ENCODE measurements at places on chromosomes 13 and 19.

DNA sequence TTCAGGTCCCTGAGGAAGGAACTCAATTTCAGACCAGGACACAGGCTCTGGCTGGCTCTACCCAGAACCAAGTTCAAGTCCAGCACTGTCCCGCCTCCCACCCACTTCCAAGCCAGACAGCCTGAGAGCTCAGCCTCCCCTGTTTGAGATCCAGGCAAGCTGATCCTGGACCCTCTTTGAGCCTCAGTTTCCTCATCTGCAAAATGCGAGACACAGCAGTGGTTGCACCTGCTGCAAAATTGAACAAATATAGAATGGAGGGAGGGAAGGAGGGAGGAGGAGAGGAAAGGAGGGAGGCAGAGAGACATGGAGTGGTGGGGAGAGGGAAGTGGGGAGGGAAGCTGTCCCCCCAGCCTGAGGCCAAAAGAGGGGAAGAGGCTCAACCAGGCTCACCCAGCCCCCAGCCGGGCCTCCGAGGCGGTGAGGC, 751 bp downstream of the TMEM221 start:
- no peak for DNase-seq

DNA sequence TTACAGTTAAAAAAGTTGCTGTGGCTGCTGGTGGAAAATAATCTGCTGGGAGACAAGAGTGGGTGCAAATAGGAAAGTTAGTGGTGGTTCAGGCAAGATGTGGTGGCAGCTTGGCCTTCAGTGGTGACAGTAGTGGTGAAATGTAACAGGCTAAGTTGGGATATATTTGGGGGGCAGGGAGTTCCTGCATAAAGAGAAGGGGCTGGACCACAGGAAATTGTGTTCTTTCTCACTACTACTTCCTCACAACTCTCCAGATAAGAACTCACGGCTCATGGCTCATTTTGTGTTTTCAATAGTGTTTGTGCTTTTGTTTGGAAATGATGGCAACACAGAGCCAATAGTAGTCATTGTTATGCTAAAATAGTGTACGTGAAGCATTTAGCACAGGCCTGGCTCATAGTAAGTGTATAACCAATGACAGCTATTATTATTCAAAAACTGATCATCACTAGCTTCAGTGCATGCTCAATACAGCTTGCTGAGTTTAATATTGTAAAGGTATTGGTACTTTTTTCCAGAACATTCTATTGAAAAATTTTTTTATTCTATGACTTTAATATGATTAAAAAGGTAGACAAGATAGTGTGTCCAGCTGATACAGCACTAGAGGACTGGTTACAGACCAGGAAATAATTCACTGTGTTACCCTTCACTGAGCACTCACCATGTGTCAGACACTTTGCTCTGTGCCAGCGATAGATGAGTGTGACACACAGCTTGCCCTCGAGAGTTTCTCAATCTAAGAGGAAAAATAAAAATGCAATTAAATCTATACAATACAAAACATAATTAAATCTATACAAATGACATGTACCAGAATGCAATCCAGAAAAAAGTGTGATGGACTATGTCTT, 209.8 kb downstream of the POU4F1 start:
- no peak for DNase-seq

DNA sequence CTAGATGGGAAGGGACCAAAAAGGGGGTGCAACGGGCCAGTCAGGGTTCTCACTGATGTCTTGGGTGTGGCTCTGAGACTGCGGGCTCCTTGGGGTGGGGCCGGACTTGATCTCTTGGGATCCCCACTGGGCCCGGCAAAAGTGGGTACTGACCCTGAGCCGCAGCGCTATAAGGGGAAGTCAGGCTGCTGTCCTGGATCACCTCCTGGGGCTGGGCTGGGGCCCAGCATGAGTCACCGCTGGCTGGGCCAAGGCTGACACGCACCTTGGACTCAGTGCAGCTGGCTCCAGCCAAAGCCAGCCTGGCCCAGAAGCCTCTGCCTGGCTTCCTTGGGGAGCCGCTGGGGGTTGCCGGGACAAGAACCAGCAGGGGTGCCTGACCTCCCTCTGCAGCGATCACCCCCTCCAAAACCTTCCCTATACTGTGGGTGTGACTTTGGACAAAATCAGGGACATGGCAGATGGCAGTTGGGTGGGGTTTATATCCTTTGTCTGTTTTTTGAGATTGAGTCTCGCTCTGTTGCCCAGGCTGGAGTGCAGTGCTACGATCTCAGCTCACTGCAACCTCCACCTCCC, 617 bp upstream of the IQCN start:
- DNase-seq: peak; percentile 46

GRCh38 chr19:29119590-29119989, 93.4 kb downstream of the UQCRFS1 start:
- DNase-seq: no peak

DNA sequence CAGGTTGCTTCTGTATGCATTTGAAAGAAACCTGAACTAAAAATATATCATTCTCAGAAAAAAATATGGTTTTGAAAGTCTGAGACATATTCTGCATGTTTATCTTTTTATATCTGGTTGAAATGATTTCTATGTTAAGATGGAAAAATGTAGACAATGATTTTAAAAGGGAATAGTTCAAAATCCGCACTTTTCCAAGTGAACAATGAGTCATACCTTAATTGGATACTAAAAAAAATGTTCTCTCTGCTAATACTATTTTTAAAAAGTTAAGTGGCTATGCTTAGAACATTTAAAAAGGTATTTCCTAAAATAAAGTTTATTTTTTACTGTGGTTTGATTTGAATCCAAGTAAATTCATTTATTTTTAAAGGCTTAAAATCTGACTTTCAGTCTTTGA, 801.4 kb downstream of the SLITRK6 start:
- DNase-seq: no peak

DNA sequence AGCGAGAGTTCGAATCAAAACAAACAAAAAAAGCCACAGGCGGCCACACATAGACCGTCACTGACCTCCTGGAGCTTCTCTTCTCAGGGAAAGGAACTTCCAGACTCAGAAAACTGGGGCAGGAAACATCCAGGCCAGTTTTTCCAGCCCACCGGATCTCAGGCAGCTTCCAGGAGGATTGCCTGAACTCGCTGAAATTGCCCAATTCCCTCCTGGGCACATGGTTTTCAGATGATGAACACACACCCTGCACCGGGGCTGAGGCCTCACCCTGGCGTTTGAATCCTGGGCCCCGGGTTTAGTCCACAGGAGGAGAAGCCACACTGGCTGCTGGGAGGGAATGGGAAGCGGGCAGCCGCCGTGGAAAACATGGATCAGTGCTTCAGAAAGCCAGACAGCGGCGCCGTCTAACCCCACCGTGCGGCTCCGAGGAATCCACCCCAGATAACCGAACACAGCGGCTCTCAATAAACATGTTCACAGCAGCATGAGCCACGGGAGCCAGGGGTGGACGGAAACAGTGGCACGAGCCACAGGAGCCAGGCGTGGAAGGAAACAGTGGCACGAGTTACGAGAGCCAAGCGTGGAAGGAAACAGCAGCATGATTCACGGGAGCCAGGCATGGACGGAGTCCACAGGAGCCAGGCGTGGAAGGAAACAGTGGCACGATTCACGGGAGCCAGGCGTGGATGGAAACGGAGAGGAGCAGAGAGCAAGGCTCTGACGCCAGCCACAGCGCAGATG, 18.2 kb upstream of the PTBP1 start:
- DNase-seq: peak; percentile 37

GRCh38 chr13:22648320-22648801, 532.4 kb upstream of the SGCG start:
- DNase-seq: no peak

DNA sequence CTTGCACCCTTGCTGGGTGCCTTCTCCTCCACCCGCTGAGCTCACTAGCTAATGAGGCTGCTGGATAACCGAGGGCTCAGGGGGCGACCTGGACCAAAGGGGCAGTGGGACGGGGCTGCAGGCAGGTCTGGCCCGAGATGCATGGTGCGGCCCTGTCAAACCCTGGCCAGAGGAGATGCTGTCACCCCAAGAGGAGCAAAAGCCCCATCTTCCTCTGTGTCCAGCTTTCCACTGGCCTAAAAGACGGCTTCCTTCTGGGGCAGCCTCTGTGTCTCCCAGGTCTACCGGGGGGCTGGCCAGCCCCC, 261.8 kb downstream of the TBC1D4 start:
- no peak for DNase-seq

DNA sequence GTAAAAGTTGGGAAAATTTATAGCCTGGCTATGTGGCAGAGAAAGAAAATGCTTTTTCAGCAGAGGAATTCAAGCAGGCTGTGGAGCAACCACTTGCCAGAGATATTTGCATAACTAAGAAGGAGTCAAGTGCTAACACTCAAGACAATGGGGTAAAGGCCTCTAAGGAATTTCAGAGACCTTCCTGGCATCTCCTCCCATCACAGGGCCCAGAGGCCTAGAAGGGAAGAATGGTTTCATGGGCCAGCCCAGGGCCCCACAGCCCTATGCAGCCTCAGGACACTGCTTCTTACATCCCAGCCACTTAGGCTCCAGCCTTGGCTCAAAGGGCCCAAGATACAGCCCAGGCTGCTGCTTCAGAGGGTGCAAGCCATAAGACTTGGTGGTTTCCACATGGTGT, 14.3 kb downstream of the SLC15A1 start:
- DNase-seq: no peak

Data from GOT3 (cell line).